Stimulated activated CD8-positive, alpha-beta memory T cell treated with anti-CD3 and anti-CD28 coated beads, Interleukin-4, amount 100 ng/mL, for 4 hours (primary cell): ENCODE measurements at places on chromosomes 3 and 15.

GRCh38 chr3:10465161-10465560, 40.2 kb downstream of the ATP2B2 start:
- no peak for DNase-seq

DNA sequence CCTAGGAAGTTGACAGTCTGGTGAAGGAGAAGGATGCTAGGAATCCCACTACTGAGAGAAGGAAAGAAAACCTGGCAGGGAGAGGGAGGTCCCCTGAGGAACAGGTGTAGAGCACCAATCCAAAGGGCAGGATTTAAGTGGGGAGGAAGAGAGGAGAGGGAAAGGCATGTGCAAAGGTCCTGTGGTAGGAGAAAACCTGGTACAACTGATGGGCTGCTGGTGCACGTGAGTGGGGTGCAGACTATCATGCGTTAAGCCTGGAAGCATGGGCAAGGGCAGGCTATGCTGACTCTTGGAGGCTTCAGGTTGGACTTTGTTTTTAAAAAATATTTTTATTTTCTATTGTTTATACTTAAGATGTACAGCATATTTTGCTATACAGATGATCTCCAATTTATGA, 209.6 kb downstream of the PDZRN3 start:
- no peak for DNase-seq

- no peak for DNase-seq
Measured at GRCh38 chr3:88152841-88153240, 3.1 kb downstream of the C3orf38 start.

DNA sequence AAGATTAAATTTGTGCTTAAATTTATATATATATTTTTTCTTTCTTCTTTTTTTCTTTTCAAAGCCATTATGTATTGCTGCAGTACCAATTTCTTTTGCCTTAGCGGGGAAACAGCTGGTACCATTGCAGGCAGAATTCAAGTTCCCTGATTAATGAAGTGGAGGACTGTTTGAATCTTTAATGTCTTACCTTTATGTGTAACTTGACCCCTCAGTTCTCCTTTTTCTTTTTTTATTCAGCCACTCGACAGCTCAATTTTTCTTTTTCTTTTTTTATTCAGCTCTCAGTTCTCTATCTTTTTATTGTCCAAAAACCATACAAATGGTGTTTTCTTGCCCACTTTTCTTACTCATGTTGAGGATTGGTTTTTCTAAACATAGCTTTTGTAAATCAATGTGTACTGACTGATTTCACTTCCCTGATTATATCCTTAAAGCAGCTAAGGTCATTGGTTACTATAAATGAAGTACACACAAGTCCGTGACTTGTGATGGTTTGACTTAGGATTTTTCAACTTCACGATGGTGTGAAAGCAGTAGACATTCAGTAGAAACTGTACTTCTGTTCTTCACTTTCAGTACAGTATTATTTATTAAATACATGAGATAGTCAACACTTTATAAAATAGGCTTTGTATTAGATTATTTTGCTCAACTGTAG, 22.8 kb downstream of the ATP2C1 start:
- DNase-seq: no peak

DNA sequence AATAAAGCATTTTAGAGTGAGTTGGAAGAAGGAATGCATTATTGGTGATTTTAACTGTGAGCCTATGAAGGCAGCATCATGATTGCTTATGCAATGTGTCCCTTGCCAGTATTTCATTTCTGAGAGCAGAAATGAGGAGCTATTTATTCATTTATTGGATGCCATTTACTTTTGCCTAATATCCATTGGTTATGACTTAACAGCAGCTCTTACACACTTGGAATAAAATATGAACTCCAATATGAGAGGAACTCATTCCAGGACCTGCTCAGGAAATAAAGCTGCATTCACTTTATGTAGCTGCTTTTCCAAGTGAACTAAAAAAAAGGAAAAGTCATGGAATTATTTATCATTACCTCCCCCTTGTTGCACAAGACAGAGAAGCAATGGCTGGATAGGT, 280.1 kb downstream of the LRTM1 start:
- no peak for DNase-seq
